ENCODE measurements at places on chromosomes 5 and 9.

- DNase-seq = no peak
Observed at GRCh38 chr5:95448789-95449188, 57.6 kb downstream of the FAM81B start.

DNA sequence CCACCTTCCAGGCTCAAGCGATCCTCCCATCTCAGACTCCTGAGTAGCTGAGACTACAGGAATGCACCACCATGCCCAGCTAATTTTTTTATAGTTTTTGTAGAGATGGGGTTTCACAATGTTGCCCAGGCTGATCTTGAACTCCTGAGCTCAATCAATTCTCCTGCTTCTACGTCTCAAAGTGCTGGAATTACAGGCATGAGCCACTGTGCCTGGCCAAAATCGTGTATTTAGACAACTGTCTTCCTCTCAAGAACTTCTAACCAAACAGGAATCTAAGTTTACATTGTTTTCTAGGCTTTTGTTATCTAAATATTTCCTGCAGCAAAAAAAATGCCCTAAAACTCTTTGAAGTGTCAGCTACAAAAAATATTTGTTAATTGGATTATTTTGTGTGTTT, 78.8 kb downstream of the NLN start:
- no peak for DNase-seq

DNA sequence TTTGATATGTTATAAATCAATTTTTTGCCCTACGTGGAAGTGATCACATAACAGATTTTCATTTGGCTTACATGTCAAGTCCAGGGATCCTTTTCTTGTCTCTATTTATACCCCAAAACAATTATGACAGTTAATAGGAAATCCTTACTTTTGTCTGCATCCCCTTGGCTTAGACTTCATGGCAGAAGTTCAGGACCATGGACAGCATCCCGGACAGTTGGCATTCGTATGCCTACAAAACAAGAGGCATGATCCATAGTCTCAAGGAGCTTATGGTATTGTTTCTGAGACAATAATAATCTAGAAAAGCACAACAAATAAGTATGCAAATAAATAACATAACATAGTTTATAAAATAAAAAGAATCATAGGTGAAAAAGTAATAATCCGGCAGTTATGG, 214.3 kb upstream of the GRIA1 start:
- peak; percentile 6 for DNase-seq

- no peak for DNase-seq
Observed at GRCh38 chr5:174610968-174611367, 113.4 kb upstream of the MSX2 start.

- DNase-seq = no peak
Observed at GRCh38 chr9:94819161-94819687, 92.7 kb downstream of the AOPEP start.

DNA sequence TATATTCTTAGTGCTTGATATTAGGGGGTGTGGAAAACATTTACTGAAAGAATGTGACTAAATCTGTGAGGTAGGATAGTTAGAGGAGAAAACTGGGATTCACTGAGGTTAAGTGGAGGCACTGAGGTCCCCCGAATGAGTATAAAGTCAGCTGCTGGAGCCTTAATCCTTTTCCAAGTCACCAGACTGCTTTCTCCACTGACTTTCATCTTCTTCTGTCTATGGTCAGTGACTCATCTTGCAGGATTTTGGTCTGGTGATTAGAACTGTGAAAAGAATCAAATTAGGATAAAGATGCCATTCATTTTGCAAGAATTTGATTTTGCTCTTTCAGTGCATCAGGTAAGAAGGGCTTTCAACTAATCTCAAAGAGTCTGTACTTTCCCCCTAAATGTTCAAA, 89.3 kb upstream of the ALDH1A1 start:
- DNase-seq = no peak

DNA sequence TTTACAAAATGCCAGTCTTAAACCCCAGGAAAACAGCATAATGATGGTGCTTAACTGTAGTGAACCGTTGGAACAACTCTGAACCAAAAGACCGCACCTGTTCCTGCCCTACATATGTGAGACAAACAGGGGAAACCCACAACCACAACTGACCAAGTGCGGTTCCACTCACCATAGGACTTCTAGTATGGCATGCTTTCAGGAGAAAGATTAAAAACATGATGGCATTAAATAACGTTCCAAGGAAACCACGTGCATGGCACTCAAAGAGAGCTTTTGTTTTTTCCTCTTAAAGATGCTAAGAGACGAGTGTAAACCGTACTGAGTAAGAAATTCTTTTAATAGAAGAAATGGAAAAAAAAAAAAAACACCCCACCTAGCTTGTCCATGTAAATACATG, 119.8 kb downstream of the SSBP2 start:
- DNase-seq = peak; percentile 80

DNA sequence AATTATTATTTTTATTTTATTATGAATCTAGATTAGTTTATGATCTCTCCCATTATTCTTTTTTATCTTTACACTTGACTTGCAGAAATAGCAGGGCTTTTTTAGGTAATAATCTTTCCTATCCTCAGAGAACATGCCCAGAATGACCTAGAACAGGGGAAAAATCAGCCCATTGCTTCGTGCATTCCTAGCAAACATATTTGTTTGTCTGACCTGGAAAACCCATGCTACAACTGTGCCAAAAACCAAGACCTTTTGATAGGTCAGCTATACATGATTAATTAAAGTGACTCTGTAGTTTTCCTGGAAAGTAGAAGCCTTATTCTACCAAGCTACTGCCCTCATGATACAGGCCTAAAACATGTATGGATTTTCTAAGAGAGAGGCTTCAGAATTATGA, 24.1 kb upstream of the CCDC112 start:
- DNase-seq = no peak

- DNase-seq = no peak
Observed at GRCh38 chr5:170427672-170428236, 38.6 kb upstream of the KCNMB1 start.

DNA sequence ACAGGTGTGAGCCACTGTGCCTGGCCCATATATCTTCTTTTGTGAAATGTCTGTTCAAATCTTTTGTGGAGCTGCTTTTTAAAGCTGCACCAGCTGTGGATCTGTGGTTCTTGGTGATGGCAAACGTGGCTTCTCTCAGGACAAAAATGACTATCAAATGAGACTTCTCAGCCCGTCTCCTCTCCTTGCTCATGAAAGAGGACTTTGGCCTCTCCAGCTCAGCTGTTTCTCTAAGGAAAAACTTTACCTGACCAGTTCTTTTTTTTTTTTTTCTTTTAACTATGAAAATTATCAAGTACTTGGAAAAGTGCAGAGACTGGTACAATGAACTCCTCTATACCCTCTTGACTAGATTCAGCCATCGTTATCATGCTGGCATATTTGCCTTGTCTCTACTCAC, 44.8 kb downstream of the RALGPS1 start:
- no peak for DNase-seq

GRCh38 chr5:140978260-140978659, 12.0 kb downstream of the PCDHAC2 start:
- DNase-seq = no peak

- no peak for DNase-seq
Observed at GRCh38 chr5:75756981-75757380, 39.7 kb upstream of the POC5 start.

GRCh38 chr9:18668944-18669343, 195.0 kb downstream of the ADAMTSL1 start:
- no peak for DNase-seq

DNA sequence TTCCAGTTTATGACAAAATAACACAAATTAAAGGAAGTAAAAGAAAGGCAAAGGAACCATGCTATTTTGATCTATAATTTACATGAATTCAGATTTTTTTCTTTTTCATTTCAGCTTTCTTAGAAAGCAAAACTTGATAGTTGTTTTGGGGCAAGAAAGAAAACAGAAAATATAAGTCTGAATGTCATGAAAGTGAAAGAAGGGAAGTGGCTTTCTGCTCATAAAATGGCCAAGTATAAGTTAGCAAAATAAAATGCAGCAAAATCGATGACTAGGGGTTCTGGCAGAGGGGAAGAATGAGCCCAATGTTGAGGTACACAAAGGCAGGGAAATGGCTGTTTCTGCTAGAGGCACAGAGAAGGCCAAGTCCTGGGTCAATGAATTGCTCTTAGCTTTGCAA, 3.0 kb upstream of the IFNW1 start:
- DNase-seq = no peak
